ENCODE measurements at places on chromosomes 3 and 15. TPM values are rescaled to one million over a fixed set of nuclear protein-coding genes. Genes with fewer than 3 reads are reported as not detected.

The PPP1R14D gene
- total RNA-seq = not detected

The CX3CR1 gene
- not detected for total RNA-seq

The INSYN1 gene
- total RNA-seq = 0.83 TPM

The PP2D1 gene
- total RNA-seq = not detected

The CHST2 gene
- total RNA-seq = 8.5 TPM

The DUOXA2 gene
- total RNA-seq = 32.5 TPM

The GHSR gene
- total RNA-seq = not detected

The RAD51 gene
- total RNA-seq = 0.40 TPM

Measured in thyroid gland (tissue), 4 donors.